ENCODE measurements at places on chromosomes 11 and 22.

- DNase-seq = no peak
Measured at GRCh38 chr22:27867953-27868731, 50.9 kb downstream of the PITPNB start.

DNA sequence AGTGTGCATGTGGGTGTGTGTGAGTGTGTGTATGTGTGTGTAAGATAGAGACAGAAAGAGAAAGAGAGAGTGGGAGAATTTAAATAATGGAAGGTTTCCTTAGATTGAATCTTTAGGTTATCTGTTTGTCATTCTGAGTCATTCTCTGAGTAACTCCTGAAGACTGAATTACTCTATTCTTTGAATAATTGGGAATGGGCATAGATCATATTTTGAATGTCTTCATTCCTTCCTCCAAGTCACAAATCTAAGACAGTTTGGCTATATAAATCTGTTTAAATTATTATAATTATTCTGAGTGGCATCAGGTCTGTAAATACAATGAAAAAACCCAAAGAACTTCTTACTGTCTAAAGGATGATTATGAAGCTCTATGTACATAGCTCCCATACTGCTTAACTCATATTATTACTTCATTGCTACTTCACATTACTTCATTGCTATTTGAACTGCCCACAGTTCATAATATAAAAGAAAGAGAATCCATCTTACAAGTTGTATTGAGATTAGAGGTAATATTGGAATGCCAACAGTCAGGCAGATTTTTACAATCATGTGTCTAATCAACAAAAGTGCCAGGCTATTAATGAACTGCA, 346.6 kb upstream of the CCDC179 start:
- DNase-seq = no peak

- DNase-seq = no peak
Measured at GRCh38 chr11:64021757-64022093, 14.0 kb upstream of the FLRT1 start.

- DNase-seq = no peak
Measured at GRCh38 chr11:20374741-20375300, 11.3 kb downstream of the HTATIP2 start.

DNA sequence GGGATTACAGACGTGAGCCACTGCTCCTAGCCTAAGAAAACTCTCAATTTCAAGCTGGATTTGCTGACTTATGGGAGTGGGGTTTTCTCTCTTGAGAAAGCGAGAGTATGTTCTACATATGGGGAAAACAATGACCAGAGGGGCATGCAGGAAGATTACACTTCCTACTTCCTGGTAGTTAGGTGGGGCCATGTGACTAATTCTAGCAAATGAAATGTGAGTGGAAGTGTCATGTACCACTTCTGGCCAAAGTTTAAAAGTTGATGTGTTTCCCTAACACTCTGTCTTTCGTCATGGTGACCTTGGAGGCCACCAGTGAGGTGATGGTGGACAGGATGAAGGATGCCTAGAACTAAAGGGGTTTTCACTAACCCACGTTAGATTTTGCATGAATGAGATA, 50.5 kb downstream of the PARVG start:
- no peak for DNase-seq

DNA sequence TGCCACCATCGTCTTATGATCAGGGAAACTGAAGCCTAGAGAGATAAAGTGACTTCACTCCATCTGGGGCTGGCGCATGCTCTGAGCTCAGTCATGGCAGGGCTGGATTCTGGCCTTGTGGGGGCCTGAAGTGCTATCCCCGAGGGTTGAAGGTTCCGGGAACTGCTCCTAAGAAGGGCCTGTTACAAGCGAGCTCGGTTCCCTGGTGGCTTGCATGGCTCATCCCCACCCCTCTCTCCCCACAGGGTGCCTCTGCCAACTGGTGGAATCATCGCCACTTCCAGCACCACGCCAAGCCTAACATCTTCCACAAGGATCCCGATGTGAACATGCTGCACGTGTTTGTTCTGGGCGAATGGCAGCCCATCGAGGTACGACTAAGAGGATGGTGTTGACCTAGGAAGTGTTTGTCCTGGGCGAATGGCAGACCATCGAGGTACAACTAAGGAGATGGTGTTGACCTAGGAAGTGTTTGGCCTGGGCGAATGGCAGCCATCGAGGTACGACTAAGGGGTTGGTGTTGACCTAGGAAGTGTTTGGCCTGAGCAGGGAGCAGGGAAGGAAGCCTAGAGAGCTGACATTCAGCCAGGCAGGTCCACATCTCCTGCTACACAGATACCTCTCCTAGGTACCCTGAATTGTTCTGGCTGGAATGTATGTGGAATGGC, 19.9 kb downstream of the FADS2 start:
- DNase-seq = no peak

DNA sequence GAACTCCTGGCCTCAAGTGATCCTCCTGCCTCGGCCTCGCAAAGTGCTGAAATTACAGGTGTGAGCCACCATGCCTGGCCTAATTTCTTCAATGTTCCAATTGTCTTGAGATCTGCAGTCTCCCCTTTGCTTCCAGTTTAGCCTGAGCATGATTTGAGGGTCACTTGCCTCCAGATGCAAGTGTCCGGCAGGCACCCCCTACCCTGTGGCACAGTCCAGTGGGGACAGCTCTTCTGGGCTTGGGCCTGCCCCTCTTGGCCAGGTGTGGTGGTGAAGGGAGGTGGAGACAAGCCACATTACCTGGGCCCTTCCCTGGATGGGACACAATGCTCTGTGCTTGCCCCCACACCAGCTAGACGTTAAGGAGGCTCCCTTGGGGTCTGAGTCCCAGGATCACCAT, 21.3 kb upstream of the CACNG2 start:
- no peak for DNase-seq

DNA sequence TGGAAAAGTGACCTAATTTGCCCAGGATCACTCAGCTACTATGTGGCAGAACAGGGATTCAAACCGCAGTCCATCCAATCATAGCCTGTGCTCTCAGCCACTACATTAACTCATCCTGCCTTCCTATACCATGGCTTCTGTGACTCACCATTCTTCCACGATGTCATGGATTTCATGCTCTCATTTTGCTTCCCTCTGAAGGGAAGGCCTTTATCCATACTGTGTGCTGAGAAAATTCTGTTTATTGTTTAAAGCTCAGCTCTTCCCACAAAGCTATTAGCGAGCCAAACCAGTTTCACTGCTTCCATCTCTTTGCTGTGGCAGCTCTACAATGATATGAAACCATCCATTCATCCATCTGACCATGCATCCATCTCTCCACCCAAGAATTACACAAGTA, 289.9 kb downstream of the TENM4 start:
- no peak for DNase-seq

- no peak for DNase-seq
Measured at GRCh38 chr11:115552773-115553438, 48.7 kb upstream of the CADM1 start.

DNA sequence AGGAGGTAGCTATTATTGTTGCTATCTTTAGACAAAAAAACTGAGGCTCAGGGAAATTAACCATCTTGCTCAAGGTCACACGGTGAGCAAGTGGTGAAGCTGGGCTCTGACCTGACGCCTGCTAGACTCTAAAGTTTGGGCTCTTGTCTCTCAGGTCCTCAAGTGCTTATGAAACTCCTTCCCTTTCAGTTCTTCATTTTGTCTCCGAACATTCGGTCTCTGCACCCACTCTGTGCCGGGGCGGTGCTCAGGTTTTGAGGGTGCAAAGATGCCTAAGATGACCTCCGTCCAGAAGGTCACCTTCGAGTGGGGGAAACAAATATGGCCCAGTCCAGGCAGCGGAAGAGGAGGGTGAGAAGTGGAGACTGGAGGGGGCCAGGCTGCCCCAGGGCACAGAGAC, 16.0 kb downstream of the OVOL1 start:
- no peak for DNase-seq

- DNase-seq = no peak
Measured at GRCh38 chr11:5929571-5930368, 12.3 kb upstream of the OR56A3 start.

GRCh38 chr11:68643585-68643984, 40.8 kb upstream of the GAL start:
- no peak for DNase-seq

DNA sequence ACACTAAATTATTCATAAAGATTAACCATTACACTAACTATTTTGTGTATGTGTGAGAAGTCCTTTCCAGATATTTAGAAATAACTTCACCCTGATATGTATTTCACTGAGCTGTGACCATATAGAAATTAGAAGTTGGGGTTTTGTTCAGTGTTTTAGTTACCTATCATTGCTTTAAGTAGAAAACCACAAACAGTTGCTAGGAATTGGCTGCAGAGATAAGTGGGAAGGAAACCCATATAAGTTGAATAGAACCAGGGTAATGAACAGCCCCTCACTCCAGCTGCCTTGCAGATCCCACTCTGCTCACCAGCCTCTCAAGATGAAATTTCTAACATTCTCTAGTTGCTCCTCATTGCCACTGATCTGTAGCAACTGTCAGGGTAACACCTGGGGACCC, 10.3 kb downstream of the SRSF8 start:
- no peak for DNase-seq

GRCh38 chr22:39144101-39144767, 8.2 kb downstream of the CBX7 start:
- no peak for DNase-seq

DNA sequence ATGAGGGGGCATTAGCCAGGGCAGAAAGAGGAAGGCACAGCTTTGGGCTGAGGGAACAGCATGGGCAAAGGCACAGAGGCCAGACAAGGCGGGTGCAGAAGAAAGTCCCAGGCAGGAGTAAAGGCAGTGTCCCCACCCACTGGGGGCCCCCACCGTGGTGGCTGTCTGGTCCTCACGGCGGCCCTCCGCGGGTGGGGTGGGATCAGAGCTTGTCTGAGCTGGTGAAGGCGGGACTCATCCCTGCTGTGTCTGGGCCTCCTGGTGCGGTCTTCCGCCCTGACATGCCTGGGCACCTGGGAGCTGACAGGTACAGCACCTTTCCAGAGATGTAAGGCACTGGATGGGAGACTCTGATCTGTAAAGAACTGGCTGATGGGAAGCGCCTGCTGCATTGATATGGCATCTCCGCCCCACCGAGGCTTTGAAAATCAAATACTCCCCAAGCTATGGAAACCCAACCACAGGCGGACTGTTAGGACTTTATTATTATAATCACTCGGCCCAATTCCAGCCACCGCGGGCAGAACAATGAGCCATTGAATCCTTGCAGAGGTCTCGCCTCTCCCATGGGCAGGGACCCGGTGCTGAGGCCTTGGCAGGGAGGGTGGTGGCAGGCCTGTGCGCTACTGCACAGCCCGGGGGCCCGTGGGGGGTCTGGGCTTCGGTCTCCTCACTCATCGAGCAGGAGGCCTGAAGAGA, 14.2 kb upstream of the GNB1L start:
- DNase-seq = no peak

DNA sequence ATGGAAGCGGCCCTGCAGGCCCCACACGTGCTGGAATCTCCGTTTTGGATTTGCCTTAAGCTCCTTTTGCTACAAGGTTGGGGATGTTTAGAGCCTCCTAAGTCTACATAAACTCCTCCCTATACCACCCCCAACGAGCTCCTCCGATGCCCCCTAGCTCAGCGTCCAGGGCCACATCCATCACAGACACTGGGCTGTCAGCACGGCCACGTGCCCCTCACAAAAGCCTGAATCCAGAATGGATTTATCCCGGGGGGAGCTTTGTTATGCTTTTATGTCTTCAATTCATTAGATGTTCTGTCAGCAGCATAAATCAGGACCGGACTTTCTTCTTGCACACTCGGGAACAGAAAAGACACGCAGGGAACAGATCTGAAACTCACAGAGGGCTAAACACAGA, 52.6 kb upstream of the CD82 start:
- DNase-seq = no peak

- no peak for DNase-seq
Measured at GRCh38 chr11:66589996-66590675, 2.7 kb downstream of the CCDC87 start.

DNA sequence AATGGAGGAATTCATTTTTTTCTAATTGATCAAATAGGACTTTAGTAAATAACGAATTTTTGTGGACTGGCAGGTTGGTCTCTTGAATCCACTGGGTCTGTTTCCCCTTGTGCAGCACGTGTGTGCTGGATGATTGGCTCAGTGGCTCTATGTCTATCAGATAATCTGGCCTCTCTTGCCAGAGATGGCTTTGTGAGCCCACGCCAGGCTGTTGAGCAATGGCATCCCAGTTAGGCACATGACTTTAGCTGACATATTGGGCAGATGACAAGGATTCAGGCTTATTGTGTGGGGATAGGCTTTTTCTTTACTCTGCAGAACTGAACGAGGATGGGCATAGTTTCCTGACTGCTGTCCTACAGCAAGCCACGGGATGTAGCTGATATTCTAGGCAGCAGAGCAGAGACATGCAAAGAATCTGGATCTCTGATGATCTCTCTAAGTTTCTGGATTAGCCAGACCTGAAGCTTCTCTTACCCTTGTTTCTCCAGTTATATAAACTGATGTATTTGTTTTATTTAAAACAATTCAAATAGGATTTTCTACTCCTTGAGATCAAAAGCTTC, 144.9 kb downstream of the ARHGAP42 start:
- DNase-seq = no peak

DNA sequence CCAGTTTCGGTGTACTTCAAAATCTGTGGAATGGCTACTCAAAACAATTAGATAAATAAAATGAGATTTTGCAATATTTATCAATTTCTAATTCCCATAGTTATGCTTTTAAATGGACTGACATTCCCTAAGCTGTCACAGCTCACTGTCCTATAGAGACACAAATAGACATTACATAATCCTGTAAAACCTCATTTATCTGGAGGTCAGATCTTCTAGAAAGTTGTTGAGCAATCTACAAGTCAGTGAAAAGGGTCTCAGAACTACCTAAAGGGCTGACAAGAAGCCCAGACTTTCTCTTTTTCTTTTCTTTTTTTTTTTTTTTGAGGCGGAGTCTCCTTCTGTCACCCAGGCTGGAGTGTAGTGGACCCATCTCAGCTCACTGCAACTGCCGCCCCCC, 12.0 kb downstream of the ALG8 start:
- DNase-seq = no peak

DNA sequence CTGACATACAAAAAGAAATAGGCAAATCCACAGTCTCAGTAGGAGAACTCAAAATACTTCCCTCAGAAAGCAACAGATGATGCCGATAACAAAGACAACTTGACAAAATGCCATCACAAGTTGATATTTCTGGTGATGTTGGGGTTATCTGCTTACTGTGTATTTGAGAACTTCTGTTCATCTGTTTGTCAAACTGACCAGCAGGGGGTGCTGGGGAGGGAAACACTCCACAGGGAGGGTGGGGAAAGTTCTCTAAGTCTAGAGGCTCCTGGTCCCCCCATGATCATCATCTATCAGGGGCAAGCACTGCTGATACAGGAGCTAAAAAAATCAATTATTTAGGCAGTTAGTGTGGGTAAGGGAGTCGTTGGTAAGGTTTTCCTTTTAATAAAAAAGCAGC, 19.2 kb downstream of the GLYATL1 start:
- no peak for DNase-seq

DNA sequence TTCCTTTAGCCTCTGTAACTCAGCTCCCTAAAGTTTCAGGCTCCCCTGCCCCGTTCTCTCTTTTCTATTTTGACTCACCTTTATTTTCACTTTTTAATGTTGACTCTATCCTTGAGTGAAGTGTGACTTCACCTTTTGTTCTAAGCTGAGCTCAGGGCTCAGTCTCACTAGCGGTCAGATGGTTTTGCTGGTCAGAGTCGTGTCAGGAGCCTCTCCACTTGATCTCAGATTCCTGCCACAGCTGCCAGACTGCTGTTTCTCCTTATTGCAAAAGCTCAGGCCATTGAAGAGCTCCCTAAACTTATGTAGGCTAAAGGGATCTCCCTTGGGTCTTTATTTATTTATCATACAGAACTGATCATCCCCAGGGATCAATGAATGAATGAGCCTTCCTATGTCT, 13.7 kb upstream of the POU2AF2 start:
- no peak for DNase-seq

GRCh38 chr11:8315463-8315862, 51.8 kb upstream of the LMO1 start:
- DNase-seq = no peak
